ENCODE measurements at places on chromosomes 3 and 15. TPM values are rescaled to one million over a fixed set of nuclear protein-coding genes. Genes with fewer than 3 reads are reported as not detected.

- DNase-seq, result no peak
Measured at GRCh38 chr3:177005718-177006405, 191.4 kb downstream of the TBL1XR1 start.

DNA sequence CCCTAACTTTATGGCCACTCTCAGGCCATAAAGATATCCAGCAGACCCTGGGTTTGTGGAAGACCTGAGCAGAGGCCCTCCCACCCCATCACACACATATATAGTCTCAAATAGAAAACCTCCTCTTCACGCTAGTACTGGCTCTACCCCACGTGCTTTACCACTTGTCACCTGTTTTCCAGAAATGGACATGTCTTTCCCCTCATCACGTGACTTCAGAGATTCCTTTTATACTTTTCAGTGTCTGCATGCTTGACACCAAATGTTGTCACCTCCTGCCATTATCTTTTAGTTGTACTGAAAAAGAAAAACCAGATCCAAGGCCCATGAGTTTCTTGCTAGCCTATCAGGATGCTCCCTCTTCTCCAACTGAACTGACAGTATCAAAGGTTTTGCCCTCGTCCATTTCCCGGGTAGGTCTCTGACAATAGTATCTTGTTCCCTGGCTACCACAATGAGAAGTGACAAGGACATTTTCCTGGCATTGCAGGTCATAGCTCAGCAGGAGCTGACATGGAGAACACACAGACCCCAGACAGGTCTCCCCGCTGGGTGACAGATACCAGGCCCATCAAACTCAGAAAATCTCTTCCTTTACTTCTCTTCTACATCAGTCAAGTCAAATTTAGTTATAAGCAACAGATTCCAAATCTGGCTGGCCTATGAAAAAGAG, 650.0 kb upstream of the CFAP20DC start:
- no peak for DNase-seq

The FGF7 gene
- 369 TPM for total RNA-seq

- DNase-seq, result no peak
Measured at GRCh38 chr3:145188079-145188770, 972.8 kb downstream of the PLOD2 start.

The CFAP91 gene
- total RNA-seq, result 0.43 TPM

GRCh38 chr15:88543065-88543776, 3.3 kb downstream of the DET1 start:
- peak; percentile 54 for DNase-seq

DNA sequence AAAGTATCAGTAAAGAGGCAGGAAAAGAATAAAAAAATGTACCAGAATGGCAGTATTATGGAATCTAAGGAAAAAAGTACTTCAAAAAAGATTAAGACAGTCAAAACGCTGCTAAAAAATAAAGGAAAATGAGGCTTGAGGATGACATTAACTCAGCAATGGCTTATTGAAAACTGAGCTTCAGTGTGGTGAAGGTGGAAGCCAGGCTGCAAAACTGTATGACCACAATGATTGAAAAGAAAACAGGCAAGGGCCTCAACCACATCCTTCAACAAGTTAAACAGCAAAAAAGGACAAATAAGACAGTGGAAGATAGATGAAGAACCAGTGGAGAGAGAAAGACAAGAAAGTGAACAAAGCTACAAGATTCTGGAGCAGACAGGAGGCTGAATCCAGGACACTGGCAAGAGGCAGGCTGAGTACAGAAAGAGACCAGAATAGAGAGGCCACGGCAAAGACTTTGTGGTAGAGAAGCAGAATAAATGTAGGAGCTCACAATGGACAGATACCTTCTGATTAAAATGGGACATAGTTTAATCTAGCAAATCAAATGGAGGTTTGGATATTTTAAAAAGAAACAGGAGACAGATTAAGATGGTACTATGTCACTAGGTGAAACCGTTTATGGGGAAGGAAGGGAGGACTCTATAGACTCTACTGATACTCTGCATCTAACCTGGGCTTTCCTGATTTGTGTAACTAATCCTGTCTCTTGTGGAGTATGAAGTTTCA, 86.1 kb downstream of the TJP1 start:
- no peak for DNase-seq

DNA sequence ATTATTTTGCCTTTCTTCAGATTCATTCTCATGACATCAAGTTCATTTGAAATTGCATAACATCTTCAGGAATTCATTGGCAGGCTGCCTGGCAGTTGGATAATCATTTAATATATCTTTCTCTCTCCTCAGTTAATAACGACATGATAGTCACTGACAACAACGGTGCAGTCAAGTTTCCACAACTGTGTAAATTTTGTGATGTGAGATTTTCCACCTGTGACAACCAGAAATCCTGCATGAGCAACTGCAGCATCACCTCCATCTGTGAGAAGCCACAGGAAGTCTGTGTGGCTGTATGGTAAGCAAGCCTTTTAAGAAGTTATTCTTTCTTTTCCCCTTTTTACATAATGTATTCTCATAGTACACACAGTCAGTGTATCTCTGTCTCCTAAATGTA, 38.2 kb downstream of the TGFBR2 start:
- DNase-seq, result peak; percentile 81

DNA sequence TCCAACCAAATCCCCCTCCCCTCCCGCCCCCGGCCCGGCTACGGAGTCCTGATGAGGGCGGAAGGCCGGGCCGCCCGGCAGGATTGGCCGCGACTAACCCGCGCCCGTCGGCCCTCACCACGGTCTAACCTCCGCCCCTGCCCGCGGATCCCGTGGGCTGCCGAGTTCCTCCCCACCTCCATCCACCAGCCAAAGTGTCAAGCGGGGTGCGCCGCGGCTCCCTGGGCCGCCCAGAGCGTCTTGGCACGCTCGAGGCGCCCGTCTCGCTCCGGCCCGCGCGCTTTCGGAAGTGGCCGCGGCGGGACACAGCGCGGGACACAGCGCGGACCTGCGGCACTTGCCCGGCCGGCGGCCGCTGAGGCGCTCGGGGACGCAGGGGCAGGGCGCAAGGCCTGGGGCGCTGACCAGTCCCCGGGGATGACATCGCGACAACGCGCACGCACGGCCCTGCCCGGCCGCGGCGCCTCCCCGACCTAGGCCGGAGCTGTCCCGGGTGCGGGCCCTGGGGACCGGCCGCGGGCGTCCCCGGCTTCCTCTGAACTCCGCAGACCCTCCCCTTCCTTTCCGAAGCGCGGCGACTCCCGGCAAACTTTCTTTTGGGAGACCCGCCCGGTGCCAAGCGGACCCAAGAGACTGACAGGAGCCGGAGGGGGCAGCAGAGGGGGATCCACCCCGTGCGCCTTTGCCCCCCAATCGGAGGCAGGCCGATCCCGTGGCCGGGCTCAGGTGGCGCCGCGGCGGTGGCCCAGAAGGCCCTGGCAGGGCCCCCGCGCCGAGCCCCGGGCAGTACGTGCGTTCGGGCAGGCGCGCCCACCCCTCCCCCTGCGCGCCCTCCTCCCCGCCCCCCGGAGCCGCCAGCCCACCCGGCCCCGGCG, 112.8 kb upstream of the ICE2 start:
- no peak for DNase-seq

GRCh38 chr15:89824607-89824867, 9.9 kb upstream of the ANPEP start:
- no peak for DNase-seq

The STOML1 gene
- 17.1 TPM for total RNA-seq

Data from fibroblast of villous mesenchyme (primary cell).